ENCODE measurements at places on chromosomes 4 and X.

DNA sequence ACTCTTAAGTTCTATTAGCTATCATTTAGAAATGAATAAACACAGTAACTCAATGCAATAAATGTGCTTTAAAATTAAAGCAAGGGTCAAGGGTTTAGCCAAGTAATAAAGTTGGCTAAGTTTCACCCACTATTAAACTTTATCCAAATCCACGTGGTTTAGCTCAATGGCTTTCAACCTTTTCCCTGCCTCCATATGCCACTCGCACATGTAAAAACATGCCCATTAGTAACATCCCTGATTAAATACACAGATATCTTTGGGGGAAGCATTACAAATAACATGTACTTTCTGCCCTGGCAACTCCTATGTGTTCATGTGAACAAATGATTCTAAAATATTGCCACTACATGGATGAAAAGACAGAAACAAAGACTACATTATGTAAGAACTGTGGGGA, 130.8 kb downstream of the ZAR1 start:
- peak; percentile 29 for DNase-seq

DNA sequence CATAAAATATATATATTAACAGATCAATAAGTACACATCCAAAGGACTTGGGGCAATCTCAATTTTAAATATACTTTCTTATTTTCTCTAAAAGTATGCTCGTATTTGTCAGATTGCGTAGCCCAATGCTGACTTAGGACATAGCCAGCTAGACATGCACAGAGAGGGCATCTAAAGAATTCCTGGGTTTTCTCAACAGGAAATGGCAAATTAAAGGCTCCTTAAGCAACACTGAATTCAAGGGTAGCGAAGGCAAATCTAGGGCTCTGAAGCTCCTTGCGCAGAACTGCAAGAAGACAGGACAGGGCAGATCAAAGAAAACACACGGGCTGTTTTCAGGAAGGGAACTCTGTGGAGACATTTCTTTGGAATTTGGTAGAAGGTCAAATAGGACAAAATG, 94.6 kb upstream of the FTHL17 start:
- DNase-seq = no peak

DNA sequence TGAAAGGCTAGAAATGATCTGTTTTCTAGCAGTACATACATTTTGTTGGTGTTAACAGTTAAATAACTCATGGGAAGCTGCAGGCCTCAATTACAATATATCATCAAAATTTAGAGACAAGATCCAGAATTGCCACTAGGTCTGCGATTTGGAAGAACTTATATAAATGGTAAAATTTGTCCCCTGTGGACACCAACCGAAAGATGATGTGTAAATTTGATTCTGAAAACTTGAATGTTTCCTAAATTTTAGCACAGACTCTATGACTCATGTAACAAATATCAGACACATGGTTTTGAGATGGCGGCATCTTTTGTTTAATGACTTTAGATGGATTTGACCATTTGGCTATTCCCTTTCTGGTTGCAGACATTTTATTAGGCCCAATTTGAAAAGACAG, 6.0 kb upstream of the HPGDS start:
- DNase-seq = no peak

DNA sequence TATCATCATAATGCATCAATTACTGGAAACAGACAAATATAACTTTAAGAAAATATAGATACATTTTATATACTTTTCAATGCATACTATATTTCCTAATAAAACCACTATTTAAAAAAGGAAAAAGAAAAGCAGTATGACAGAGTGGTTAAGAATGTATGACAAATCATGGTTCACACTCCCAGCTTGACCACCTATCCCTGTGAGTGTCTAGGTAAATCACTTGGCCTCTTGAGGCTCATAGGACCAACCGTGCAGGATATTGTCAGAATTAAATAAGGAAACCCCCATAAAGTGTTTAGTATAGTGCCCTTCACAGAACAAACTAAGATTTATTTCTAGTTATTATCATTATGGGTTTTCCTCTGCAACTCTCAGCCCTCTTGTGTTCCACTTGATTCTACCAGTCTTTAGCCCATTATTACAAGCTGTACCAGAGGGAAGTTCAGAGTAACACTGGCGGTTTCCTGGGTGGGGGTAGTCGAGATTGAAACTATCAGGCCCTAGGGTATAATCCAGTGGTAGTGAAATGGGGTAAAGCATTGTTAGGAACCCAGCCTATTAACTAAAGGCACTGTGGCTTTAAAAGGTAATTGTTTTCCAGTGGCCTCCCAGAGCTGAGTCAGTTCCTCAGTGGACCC, 55.5 kb upstream of the PAK3 start:
- DNase-seq = peak; percentile 44

GRCh38 chr4:10305816-10306215, 151.4 kb downstream of the ZNF518B start:
- DNase-seq = no peak

- DNase-seq = no peak
Measured at GRCh38 chr4:99336553-99336952, 15.4 kb upstream of the ADH1B start.

DNA sequence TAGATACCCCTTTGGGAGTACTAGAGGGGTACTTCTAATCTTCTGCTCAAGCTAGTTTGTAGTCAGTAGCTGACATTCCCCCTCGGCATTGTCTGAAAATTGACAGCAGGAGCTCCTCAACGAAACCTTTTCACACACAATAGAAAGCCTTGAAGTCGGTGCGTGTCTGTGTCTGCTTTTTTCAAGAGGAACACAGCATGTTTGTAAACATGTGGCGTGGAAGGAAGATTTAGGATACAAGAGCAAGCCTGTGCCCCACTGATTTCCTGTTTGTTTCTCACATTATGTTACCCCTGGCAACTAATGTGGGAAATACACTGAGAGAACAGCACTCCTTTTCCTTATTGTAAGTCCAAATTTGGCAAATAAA, 252.6 kb downstream of the ANKRD50 start:
- no peak for DNase-seq

DNA sequence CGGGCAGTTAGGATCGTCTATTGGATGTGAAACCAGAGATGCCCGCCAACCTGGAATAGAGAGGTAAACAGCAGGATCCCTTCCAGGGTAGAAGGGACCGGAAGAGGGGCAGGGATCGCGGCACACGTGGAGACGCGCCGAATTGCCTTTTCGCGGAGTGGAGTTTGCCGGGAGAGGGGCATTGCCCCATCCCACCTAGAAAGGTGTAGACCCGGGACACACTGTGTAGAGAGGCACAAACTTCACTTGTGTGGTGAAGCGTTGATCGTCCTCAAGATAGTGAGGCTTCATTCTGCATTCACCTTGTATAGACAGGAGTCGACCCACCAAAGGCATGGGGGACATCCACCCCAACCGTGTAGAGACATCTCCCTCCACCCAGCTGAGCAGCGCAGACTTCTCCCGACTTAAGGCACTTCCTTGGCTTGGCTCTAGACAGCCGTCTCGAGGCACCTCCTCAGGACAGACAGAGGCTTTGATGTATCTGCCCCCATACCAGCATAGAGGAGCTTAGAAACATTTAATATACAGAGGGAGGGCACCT, 410 bp downstream of the GNL3L start:
- DNase-seq = no peak

- no peak for DNase-seq
Measured at GRCh38 chrX:107878106-107878505, 52.4 kb downstream of the MID2 start.

- no peak for DNase-seq
Measured at GRCh38 chr4:23631255-23631950, 258.4 kb downstream of the PPARGC1A start.

DNA sequence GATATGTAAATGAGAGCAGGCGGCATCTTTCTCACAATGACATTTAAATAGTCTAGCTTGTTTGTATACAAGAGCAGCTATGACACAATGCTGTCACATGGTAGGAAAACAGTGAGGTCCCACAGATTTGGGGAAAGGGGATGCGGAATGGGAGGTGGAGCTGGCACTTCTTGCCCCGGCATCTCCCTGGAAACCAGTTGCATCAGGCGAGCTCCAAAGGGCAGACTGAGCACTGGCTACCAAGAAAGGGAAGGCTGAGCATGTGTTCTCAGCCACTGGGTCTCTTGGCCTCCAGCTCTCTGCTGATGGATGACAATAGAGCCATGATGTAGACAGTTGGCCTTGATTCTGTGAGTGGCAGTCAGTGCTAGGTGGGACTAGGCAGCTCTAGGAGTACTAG, 109.0 kb downstream of the UCHL1 start:
- no peak for DNase-seq

DNA sequence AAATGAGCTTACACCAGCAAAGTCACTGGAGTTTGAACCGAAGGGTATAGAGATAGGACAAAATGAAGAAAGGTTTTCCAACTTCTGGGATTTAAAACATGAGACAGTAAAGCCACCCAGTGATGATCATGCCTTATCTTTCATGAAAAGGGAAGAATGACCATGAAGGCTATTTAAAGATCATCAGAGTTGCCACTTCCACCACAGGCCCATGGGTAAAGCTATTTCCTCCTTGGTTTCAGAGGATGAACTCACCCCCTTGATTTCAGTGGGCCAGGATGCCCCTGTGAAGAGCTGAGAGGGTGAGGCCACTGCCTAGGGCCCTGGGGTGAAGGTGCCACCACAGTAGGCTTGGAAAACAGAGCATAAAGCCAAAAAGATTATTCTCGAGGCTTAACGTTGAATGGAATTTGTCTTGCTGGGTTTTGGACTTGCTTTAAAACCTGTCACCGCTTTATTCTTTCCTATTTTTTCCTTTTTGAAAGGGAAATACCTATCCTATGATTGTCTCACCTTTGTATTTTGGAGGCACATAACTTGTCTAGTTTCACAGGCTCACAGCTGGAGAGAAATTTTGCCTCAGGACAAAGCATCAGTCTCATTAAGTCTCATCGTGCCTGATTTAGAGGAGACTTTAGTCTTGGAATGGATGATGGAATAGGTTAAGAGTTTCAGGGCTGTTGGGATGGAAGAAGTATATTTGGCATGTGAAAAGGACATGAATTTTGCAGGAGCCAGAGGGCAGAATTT, 254.0 kb downstream of the SNCA start:
- no peak for DNase-seq

DNA sequence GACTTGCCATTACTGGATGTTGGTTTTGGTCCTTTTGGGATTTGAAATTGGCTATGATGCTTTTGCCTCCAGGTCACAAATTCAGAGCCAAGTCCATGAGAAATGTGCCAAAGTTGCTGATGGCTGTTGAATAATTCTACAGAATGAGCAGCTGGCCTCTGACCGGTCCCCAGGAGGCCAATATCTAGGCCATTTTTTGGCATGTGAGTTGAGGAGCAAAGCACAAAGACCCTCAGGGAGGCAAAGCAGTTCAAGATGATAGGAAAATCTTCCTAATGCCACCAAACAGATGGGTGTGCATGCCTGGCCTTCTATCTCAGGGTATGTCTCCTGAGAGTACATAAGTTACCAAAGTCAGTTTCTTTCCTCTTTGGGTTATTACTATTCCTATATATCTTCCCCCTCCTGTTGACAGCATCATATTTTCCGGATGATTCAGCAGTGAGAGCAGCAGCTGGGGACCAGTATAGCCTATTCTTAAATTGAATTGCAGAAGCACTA, 44.4 kb downstream of the SEL1L3 start:
- no peak for DNase-seq

- no peak for DNase-seq
Measured at GRCh38 chr4:156896527-156896926, 75.1 kb downstream of the PDGFC start.

DNA sequence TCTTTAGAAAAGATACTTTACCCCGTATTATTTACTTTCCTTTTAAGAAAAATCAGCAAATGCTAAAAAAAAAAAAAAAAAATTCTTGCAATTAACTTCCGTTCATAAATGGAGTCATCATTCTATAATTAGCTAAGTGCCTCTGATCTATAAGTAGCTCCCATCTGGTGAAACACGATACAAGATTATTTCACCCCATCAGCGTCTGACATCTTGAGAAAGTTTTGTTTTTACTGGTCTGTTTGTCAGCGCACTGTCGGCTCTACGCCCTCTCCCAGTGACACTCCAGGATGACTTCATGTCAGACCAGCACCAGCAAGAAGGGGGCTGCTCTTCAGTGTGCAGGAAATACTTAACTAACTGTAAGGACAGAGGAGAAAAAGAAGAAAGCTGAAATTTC, 108.3 kb downstream of the AFAP1 start:
- DNase-seq = no peak

GRCh38 chr4:87058356-87059073, 123.7 kb downstream of the AFF1 start:
- DNase-seq = no peak

GRCh38 chr4:54586320-54586955, 71.3 kb upstream of the KIT start:
- peak; percentile 48 for DNase-seq

- no peak for DNase-seq
Measured at GRCh38 chr4:97548943-97549583, 594.2 kb downstream of the STPG2 start.

DNA sequence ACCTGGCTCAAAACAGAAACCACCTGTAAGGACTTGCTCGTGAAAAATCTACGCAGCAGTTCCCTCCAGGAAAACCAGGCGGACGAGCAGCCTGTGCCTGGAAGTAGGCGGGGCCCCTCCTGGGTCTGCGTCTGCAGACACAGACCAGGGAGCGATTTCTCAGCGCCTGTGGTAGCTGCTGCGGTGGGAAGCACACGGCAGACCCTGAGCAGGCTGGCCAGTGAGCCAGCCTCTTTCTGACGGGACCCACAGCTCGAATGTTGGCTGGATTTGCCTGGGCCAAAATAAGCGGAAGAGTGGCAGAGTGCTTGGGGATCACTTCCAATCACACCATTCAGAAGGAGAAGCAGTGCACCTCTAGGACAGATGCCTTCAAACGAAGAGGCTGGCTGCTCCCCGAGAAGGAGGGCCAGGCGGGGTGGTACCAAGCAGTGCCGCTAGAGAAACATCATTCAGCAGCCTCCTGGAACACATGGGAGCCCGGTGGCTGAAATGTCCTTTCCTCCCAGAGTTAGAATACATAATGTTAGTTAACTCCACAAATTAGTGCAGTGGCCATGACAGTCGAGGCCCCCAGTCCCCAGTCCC, 85.9 kb downstream of the GATB start:
- DNase-seq = peak; percentile 74

DNA sequence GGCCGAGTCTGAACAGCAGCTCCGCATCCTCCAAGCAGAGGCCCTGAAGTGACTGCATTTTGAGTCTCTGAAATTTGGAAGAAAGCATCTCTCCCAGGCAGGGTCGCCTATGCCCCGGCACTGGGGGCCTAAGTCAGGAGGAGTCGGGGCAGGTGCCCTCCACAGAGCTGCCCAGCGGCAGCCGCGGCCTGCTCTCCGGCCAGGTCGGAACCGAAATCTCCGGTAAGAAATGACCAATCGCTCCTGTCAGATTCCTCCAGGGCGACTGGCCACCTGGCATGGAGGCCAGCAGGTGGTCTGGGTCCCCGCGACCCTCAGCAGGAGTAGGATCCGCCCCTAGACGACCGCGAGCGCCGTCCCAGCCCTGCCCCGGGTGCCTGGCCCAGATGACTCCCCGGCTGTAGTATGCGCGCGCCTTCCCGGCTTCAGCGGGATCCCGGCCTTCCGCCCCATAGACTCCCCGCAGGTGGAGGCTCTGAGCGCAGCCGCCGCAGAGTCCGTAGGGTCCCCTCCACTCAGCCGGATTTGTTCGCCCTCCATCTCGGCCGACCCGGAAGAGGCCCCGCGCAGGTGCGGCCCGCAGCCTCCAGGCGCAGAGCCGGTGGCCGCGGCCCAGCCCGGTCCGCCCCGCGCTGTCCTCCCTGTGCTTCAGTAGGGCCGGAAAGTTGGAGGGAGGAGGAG, 1.5 kb downstream of the NKX1-1 start:
- DNase-seq = no peak

GRCh38 chr4:793093-793861, 32.7 kb downstream of the CPLX1 start:
- DNase-seq = no peak
